Spinal cord (tissue), 10 donors: ENCODE measurements at places on chromosomes 7 and 10. TPM values are rescaled to one million over a fixed set of nuclear protein-coding genes. Genes with fewer than 3 reads are reported as not detected.

DNA sequence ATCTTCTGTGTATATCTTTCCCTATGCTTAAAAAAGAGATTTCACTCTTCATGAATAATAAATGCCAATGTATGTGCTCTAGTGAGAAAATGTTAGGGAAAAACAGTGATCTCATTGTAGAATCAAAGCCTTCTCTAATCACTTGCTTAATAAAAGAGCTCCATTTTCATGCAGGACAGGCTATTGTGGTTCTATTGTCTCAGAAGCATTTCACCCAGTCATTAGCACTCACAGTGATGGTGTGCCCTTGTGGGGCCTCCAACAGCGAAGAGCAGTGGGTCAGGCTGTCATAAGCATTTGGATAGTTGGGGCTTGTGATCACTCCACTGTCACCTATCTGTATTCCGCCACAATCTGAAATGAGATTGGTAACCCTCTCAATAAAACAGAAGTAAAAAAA is 83.9 kb upstream of the RSU1 start:
- DNase-seq, result no peak

DNA sequence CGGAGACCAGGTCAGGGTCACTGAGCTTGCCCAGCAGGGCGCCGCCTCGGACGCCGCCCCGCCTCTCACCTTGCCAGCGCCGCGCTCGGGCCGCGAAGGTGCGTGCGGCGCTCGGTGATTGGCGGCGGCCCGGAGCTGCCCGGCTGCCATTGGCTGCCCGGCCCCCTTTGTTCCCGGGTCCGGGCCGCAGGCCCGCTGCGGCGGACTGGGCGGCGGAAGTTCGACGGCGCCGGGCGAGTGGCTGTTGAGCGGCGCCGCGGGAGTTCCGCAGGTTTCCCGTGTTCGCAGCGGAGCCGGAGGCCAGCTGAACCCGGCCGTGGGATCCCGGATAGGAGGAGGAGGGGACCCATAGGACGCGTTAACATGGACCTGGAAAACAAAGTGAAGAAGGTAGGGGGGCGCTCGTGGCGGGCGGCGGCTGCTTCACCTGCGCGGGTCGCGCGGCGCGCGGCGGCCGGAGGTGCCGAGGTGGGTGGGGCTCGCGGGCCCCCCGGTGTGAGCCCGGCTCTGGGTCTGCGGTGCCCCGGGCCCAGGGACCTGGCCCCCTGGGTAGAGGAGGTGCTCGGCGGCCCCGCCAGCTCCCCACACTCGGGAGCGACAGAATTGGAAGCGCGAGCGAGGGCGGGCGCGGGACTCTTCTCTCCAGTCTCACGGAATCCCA is at the start of gene TES:
TES (plus strand) TSS at position 195 of the 661 bp plus-strand sequence; CDS start at position 364, 169 bp downstream.
- DNase-seq, result no peak

DNA sequence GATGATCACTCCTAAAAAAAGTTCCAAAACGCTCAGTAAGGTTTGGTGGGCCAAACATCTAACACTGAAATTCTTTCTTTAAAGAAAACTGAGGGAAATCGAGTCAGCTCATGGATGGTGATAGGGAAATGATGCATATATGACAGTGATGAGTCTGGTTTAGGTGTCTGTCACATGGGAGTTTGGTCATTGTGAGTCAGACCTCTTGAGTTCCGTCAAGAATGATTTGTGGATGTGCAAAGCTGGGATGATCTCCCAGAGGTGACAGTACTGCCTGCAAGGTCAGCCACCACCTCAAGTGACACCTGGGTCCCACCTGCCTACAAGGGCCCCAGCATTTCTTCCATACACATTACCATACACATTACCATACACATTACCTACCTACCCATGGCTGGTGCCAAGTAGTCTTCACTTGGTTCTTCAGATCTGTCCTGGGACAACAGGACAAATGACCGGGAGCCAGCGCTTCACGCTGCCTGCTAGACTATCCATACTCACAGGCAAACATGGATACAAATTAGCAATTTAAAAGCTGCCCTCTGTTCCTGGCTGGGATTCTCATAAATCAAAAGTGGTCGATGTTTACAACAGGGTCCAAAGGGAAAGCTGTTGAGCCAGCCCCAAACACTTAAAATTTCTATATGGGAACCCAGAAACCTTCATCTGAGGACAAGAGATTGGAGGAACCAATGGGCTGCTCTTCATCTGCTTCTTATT is 128.4 kb downstream of the ADAM12 start:
- DNase-seq, result no peak

DNA sequence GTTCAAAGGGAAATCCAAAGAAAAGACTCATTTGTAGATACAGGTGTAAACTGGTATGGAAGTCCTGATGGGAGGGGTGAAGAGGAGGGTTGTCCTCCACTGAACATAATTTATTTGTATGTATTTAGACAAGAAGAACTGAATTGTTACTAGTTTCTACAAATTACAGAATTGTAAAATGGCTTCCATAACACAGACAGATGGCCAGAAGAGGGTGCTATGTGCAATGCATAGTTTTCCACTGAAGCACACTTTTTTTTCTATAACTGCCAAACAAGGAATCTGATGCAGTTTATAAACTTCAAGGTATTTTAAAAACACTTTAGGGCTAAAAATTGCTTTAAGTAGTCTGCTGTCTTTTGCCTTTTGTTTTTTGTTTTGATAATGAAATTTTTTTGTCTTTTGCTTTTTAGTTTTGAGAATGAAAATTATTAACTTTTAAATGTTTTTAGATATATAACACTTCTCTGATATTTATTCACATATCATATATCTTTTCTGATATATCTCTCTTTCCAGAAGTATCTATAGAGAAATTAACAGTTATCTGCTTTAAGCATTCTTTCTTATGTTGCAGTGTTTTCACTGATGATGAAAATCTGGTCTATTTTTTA is 58.5 kb downstream of the PHYHIPL start:
- peak; percentile 64 for DNase-seq

Gene SLC18A2
- 5.8 TPM for total RNA-seq

Gene MRC1
- 13.0 TPM for total RNA-seq
